NCI-H1092 treated with DMSO at 0.1 percent for 48 hours (cell line): ENCODE measurements at places on chromosomes 12 and 14.

GRCh38 chr12:123270214-123271000 lies 1.2 kb downstream of the CDK2AP1 start:
- DNase-seq: peak; percentile 26

DNA sequence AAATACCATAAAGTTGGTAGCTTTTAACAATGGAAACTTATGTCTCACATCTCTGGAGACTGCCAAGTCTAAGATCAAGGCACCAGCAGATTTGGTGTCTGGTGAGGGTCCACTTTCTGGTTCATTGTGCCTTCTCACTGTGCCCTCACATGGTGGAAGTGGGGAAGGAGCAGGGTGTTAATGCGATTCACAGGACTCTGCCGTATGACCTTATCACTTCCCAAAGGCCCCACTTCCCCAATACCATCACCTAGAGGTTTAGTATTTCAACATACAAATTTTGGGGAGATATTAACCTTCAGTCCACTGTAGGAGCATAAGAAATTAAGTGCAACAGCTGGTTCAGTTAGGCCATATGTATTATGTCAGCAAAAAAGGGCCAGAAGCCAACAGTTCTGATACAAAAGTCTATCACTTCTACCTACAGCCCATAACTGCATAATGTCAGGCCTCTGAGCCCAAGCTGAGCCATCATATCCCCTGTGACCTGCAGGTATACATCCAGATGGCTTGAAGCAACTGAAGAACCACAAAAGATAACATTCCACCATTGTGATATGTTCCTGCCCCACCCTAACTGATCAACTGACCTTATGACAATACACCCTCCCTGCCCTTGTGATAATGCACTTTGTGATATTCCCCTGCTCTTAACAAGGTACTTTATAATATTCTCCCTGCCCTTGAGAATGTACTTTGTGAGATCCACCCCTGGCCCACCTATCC lies 24.7 kb downstream of the DDHD1 start:
- no peak for DNase-seq

- DNase-seq: peak; percentile 45
Observed at GRCh38 chr14:94001501-94002396, 4.6 kb downstream of the CCDC197 start.

DNA sequence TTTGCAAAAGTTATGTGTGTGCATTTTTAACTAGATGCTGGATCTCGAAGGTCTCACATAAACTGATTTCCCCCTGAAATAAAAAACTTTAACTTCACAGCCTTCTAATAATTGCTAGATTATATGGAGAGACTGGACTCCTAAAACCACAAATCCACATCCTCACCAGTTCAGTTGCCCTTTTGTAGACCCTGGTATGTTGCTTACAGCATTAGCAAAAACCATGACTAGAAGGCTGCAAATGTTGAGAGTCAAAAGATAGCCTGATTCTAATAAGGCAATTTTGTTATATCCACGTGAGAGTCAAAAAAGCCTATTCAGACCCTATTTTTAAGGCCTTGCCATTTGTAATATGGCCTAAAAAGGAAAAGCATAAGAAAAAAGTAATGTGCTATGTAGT lies 37.4 kb downstream of the RASSF8 start:
- DNase-seq: no peak

DNA sequence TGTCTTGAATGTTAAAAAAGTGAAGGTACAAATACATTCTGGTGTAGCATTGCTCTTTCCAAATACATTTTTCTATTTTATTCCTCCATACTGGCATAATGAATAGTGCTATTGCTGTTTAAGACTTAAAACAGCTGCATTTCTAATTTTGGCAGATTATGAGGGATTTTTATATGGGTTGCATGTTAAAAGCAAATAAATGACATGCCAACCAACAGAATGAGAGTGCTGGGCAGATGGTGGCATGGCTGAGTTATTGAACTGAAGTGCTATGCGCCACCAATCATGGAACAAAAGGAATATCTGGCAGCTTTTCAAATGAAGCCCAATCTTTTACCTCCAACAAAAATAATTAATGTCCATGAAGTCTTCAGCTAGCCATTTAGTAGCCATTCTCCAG lies 215.0 kb downstream of the PRKD1 start:
- DNase-seq: peak; percentile 98

- peak; percentile 35 for DNase-seq
Observed at GRCh38 chr14:29805415-29806123, 122.1 kb downstream of the PRKD1 start.

DNA sequence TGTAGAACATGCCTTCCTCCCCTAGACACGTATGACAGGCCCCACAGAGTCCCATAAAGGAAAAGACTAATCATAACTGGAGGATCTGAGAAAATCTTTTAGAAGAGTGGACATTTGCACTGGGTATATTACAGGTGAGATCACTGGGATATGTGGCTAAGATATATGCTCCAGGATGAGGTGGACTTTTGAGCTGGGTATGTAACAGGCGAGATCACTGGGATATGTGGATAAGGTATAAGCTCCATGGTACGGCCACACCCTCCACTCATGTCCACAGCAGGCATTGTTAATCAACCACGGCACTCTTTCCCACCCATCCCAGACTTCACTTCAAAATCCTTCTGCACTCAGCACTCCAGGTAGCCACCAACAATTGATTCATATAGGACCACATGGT lies 34.1 kb downstream of the CLMN start:
- no peak for DNase-seq

- no peak for DNase-seq
Observed at GRCh38 chr14:59754256-59754655, 116.3 kb downstream of the RTN1 start.

DNA sequence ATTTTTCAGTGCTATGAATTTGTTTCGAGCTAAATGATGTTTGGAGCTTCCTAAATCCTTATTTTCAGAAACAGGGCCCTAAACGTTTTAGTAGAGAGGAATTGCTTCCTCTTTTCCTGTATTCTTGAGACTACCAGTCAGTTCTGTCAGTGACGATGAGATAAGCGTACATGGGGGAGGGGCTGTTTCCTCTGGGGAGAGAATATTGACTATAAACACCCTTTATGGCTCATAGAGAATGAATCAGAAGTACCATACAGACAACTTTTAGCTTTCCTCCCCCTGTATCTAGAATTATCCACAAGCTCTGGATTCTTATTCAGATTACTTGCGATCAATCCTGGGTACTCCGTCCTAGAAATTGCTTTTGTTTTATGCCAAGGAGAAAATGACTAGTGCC lies 5.1 kb downstream of the TBK1 start:
- no peak for DNase-seq

DNA sequence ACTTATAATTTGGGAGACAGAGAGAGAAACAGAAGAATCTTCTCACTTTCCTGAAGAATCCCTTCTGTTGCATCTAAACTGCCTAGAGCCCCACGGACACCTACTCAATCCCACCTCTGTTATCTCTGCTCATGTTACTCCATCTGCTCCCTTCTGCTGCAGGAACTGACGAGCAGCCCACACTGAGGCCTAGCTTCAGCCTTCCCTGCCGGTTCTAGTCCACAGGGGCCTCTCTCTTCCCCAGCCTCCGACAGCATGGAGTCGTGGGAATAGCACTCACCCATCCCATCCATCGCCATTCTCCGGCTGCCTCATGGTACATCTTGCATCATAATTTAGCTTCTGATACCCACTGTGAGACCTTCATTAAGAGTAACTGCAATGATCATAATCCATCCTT lies 4.0 kb downstream of the RAB15 start:
- DNase-seq: no peak

DNA sequence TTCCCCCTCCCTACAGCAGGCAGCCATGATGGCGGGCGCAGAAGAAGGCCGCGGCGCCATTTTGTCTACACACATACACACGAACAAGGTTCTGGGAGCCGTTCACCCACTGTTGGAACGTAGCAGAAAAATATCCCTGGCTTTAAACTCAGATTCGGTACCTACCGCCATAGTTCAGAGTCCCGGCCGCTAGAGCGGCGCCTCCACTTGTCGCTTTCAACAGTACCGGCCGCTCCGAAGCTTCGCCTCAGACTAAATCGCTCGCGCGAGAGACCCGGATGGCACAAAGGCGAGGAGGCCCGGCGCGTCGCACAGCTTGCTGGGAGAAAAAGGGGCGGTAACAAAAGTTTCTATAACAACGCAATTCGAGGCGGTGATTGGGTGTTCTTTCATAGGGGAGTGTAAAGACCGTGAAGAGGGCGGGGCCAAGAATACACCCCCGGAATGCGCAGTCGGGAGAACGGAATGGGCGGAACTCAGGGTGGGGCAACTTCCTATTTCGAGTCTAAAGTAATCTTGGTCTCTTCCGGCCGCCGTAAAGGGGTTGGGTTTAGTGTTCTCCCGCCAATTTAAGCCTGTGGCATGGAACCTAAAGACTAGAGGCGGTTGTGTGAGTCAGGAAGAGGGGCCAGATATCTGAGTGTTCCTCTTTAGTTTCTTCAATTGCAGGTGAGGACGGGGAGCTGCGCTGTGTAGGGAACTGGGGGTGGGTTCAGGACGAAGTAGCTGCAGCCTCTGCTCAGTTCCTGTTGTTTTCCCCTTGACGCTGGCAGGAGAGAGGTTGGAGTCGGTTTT lies at the start of the genes KNTC1 and RSRC2:
Gene KNTC1 (plus strand): TSS at position 567 of the 795 bp plus-strand sequence. CDS start 2,815 bp downstream, outside the sequence.
Gene RSRC2 (minus strand): TSS at position 254 of the 795 bp plus-strand sequence. CDS start 83 bp downstream, at position 171.
- DNase-seq: peak; percentile 99

DNA sequence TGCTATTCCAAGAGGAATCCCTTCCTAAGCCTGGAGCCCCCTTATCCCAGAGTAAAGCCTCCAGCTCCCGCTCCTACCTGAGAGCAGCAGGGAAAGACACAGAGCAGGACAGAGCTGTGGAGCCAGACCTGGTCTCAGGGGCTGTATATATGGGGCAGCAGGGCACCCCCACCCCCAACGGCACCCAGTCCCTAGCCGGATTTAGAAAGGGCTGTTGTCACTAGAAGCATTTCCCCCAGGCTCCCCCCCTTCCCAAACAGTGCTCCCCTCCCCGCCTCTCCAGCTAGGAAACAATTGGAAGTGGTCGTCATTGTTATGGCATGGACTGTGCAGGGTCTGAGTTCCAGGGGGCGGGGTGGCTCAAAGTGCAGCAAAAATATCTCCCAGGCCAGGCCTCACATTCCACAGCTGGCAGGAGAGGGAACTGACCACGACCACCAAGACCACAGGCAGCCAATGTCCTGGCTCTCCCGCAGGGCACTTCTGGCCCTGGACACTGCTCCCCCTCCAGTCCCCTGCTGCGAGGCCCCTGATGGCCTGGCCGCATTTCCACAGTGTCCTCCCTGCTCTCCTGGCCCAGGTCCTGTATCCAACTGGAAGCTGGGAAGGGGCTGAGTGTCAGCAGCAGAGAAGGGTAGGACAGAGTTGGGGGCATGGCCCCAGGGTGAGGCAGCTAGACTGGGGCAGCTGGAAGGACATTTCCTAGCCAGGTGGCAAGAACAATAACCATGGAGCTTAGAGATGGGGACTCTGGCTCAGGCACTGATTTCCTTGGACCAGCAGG lies at the start of gene MYH7:
Gene MYH7 (minus strand): TSS at position 118 of the 784 bp plus-strand sequence. CDS start 1,928 bp downstream, outside the sequence.
- no peak for DNase-seq
